AG04450 (cell line): ENCODE measurements at places on chromosomes 3 and 15.

DNA sequence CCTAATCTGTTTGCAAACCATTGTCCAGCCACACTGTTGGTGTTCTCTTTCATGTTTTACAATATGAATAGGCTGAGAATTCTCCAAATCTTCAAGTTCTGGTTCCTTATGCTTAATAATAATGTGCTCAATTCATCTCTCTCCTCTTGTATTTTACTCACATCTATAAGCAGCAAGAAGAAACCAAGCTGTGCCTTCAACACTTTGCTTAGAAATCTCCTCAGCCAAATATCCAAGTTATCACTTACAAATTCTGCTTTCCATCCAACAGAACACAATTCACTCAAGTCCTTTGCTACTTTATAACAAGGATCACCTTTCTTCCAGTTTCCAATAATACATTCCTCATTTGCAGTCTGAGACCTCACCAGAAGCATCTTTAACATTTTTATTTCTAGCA, 117.5 kb downstream of the LRRC28 start:
- no peak for DNase-seq

- DNase-seq = no peak
Observed at GRCh38 chr3:32780735-32781210, 37.0 kb upstream of the TRIM71 start.

GRCh38 chr3:111712294-111713167, 117.4 kb upstream of the ZBED2 start:
- DNase-seq = no peak

GRCh38 chr3:71186801-71187200, 396.7 kb downstream of the FOXP1 start:
- DNase-seq = no peak

DNA sequence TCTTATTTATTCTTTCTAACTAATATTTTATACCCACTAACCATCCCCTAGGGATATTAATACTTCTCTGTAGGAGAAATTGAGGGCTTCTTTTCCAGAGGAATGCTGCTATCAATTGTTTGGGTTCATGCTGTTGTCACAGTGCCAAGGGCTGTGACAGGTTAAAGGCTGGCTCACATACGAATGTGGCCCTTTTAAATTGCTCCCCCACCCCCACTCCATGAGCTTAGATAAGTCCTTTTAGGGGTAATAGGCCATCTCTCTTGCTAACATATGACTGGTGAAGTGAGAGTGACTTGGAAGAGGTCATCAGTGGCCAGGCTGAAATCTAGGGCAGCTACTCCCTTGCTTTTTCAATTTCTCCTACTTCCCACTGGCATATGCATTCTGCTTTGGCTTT, 121.9 kb upstream of the DPH6 start:
- DNase-seq = no peak

DNA sequence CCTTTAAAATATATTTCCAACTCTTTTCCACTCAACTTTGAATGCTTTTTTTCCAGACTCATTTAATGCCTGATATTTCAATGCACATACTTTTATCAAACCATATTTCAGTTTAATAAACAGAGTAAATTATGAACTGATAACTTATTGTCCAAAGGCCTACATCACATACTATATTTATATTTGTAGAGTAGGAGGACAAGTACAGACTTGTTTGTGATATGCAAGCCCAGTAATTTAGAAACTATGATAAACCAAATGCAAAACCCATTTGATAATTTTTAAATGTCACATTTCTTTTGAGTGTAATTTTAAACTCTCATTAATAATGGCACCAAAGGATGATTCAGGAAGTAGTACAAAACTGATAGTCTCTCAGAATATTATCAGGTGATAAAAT, 3.3 kb downstream of the RFX7 start:
- no peak for DNase-seq

DNA sequence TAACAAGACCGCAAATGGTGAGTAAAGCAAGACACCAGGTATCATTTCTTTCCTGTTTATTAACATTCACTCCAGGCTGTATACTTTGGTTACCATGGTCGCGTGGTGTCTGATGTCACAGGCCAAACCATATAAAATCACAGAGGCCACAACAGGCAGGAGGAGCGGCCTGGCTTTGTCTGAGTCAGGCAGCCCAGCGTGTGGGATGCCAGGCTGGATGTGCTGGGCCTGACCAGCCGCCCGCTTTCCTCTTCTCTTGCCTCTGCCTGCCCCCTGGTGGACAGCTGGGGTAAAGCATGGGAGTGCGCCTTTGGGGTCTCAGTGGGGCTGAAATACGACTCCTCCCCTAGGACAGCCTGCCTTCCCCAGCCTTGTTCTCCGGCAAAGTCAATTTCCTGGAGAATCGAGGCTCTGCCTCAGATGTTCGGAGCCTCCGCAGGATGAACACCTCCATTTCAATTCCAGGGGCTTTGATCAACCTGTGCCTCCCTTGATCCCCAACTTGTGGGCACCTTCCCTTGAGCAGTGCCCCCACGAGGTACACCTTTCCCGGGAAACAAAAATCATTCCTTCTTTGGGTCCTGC, 78.2 kb downstream of the CCNL1 start:
- DNase-seq = peak; percentile 73

DNA sequence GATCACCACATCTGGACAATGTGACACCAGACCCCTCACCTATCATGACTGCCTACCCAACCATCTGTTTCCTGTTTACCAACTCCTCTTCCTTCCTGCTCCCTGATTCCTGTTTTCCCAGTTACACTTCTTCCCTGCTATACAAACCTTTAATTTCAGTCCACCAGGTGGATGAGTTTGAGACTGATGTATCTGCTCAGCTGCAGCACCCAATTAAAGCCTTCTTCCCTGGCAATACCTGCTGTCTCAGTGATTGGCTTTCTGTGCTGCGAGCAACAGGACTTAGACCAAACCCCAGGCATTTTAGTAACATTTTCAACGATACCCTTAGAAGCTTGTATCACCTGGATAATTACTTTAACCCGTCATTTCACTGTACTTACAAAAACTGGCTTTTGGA, 968.2 kb upstream of the NR2F2 start:
- DNase-seq = no peak

- DNase-seq = no peak
Observed at GRCh38 chr3:195238586-195239118, 32.3 kb downstream of the XXYLT1 start.

DNA sequence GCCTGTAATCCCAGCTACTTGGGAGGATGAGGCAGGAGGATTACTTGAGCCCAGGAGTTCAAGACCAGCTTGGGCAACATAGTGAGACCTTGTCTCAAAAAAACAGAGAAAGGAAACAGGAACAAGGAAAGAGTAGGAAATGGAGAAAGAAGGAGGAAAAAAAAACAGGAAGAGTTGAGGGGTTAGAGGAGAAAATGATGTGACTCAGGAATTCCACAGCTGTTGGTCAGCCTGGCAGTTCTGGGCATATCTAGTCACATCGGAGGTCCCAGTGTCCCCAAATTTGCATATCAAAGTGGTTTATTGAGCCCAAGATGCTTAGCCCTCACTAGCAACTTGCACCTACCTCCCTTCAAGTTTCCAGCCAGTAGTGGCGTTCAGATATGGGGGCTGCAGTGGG, 18.8 kb upstream of the JMJD7 start:
- DNase-seq = no peak

GRCh38 chr3:179829401-179829800, 176.6 kb downstream of the USP13 start:
- no peak for DNase-seq

- DNase-seq = no peak
Observed at GRCh38 chr3:85482213-85482490, 523.4 kb downstream of the CADM2 start.

- no peak for DNase-seq
Observed at GRCh38 chr3:30527720-30528119, 78.7 kb upstream of the TGFBR2 start.

GRCh38 chr3:157174290-157174648, 14.3 kb upstream of the CCNL1 start:
- DNase-seq = no peak

GRCh38 chr3:59486520-59486919, 436.7 kb upstream of the CFAP20DC start:
- no peak for DNase-seq

DNA sequence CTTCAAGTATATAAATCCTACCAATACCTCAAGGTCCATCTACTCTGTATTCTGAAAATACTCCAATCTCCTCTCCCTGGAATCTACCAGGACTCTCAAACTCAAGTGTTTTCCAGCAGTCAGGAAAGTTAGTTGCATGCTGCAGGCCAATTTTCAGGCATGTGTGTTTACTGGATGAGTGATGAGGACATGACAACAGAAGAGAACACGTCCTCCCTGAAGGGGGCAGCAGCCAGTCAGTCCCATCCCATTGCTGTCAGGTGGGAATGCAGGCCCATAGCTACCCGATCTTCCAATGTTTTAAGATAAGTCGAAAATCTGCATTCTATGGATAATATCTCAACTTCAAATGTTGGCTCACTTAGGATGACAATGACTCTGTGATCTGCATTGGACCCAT, 496.2 kb downstream of the FHIT start:
- DNase-seq = no peak

DNA sequence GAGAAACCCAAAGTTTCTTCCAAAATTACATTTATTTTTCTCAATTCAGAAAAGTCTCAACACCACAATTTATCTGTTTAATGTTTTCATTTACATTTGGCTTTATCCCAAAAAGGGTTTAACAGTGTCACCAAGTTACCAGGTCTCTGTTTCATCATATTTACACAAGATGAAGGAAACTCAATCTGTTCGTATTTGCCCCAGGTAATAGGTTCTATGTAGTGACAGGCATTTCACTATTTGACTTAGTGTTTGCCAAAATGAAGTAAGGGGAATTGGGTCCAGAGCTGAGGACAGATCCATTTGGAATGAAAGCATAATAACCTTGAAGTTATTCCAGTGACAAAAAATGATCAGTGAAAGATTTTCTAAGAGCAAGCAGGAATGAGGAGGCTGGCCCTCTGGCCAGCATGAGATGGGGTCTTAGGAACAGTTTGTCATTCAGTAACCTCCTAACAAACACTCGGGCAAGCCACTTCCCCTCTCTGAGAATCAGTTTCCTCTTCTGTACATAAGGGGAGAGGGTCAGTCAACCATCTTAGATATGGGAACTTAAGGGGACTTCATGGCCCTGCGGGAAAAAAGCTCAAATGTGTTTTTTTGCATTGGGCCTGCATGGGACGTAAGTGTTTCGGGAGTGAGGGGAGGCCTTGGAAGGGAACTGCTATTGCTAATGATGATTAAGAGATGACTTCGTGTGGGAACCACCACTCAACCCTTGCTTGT, 31.8 kb downstream of the UMPS start:
- DNase-seq = no peak

DNA sequence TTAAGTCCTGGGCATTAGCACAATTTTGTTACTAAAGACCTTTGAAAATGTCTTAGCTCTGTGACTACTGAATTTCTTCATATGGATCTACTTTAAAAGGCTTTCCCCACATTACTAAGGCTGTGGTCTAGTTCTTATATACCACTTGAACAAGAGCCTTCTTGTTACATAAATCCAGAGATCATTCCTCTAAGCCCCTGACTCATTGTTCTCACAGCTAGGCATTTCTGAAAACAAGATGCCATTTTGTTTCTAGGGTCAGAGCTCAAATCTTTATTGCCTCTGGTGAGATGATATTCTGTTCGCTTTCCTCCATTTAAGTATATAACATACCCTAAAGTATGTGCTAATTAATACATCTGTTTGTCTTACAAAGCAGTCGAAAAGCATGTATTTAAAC, 29.8 kb upstream of the LPP start:
- no peak for DNase-seq

GRCh38 chr3:42451116-42451515, 40.7 kb upstream of the LYZL4 start:
- DNase-seq = no peak

DNA sequence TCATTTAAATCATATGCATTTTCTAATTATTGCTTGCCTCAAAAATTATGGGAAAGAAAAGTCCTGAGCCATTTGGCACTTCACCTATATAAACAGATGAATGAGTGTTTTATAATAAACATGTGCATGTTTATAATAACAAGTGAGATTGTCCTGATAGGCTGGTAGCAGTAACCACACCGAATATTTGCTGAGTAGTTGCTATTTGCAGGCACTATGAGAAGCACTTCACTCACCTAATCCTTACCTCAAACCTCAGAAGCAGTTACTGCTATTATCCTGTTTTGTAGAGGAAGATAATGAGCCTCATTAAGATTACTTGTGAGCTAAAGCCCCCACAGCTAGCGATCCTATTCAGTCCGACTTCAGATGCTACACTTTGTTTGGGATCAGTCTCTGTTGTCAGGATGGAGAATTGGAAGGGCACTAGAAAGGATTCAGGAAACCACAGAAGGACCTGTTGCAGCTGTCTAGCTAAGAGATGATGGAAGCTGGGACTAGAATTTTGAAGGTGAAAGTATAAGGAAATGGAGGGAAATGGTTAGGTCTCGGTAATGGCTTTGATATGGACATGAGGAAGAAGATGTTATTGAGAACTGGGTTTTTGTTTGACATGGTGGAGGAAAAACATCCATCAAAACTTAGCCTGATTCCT, 28.4 kb upstream of the MAGI1 start:
- DNase-seq = no peak

DNA sequence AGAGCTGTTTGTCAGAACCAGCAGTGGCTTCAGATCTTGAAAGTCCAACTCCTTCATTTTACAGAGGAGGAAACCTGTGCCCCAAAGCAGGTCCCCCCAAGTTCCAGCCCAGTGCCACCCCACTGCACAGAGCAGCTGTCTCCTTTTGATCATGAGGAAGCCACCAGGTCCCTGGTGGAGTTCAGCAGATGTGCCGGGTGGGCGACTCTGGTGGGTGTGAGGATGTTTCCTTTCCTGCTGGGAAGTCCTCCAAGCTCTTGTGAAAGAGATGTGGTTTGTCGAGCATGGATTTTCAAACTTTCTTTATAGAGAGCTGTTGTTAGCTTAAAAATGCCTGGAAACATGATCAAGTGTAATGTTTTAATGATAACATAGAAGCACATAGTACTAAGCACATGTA, 52.0 kb downstream of the SMAD3 start:
- DNase-seq = no peak

- no peak for DNase-seq
Observed at GRCh38 chr15:91465696-91466095, 365.6 kb downstream of the SV2B start.

DNA sequence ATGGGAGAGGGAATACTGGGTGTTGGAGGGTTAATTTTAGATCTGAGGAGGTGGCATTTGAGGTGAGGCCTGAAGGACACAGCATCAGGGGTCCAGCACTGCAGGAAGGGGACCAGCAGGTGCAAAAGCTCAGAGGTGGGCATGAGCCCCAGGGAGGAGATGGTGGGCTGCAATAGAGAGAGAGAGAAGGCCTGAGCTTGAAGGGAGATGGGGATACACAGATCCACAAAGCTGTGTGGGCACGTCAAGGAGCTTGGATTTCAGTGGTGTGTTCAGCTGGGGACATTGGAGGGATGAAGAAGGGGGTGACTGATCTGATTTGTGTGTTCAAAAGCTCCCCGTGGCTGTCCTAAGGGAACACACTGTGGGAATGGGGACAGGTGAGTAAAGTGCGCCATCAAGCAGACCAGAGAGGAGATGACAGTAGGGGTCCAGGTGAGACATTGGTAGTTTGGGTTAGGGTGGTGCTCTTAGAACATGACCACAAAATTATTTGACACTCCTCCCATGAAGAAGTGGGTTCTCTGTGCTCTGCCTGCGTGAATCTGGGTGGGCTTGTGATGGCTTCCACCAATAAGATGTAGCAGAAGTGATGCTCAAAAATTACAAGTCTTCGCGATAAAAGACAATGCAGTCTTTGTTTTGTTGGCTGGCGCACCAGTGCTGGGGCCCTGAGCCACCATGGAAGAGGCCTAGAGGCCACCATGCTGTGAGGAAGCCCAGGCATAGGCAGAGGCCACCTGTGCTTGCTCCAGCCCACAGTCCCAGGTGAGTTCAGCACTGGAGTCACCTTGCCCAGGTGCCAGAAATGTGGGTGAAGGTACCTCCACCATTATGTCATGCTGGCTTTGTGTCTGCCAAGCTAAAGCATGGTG, 1.9 kb upstream of the WNT7A start:
- DNase-seq = no peak
